Bronchus fibroblast of lung (primary cell): ENCODE measurements at places on chromosomes 7 and 10. TPM values are rescaled to one million over a fixed set of nuclear protein-coding genes. Genes with fewer than 3 reads are reported as not detected.

The PNLIPRP1 gene
- total RNA-seq = not detected in 2 replicates

The PTCD1 gene
- 4.3 and 4.4 TPM in 2 replicates for total RNA-seq

The ZNF804B gene
- not detected in 2 replicates for total RNA-seq

The ZPBP gene
- not detected in 2 replicates for total RNA-seq

The DAGLB gene
- 9.4 and 11.6 TPM in 2 replicates for total RNA-seq

The DOCK4 gene
- 5.9 and 7.4 TPM in 2 replicates for total RNA-seq

The DYDC1 gene
- total RNA-seq = not detected in 2 replicates

The CUBN gene
- 0.17 and 0.89 TPM in 2 replicates for total RNA-seq

The TMEM140 gene
- total RNA-seq = 0.59 and 0.67 TPM in 2 replicates

The PON3 gene
- total RNA-seq = not detected in 2 replicates
